ENCODE measurements at places on chromosomes 12 and 14.

DNA sequence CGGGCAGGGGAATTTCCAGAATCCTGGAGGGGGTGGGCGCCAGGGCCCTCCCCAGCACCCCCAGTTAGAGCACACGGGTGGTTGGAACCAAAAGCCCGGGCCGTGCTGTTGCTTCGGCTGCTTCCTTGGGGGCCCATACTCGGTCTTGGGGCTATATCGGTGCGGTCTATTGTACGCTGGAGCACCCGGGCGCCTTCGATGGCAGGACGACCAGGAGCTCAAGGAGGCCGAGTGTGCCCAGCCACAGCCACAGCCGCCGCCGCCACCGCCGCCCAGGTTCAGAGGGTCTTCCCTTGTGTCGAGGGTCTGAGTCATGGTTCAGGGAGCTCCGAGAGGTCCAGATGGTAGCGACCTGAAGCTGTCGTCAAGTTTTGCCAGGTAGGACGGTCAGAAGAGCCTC, 548 bp downstream of the CCER1 start:
- no peak for DNase-seq

DNA sequence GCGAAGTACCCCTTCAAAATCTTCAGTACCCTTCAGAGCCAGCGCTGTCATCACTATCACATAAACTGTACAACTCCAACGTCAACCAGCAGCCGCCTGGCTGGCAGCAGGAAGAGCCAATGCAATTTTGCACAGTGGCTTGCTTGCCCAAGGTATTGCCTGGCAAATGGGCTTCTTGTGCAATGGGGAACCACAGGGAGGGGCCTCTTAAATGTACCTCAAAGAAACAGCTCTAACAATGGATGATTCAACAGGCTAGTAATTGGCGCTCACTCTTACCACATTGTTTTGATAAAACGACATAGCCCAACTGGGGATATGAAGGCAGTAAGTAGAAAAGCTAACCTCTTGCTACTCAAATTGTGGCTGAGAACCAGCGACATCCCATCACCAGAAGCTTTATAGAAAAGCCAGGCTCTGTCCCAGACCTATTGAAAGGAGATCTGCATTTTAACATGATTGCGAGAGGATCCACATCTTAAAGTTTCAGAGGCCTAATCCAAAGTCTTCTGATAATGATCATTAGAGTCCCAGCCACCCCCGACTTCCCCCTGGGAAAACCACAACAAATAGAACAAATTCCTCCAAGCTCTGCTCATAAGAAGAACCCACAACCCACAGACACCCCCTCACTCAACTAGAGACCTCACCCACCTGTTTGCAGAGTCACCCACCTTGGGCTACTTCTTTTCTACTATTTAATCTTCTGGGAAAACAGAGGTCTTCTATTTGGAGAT, 125.3 kb upstream of the HIF1A start:
- DNase-seq, result no peak

- no peak for DNase-seq
Measured at GRCh38 chr12:5868625-5869295, 76.3 kb downstream of the ANO2 start.

DNA sequence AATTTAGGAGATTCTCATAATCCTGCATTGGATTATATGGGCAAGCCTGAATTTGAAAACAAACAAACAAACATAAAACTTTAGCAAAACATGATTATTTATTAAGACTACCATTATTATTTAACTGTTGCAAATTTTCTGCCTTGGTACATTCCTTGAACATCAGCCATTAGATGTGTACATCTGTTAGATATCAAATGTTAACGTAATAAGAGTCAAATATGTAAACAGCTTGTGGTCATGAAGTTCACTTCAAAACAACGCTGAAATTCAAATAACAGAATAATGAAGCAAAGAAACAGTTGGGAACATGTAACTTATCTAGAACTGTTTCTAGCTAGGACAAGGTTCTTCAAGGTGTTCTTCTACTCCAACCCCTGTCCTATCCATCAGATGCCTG, 14.3 kb upstream of the TMX1 start:
- no peak for DNase-seq

- no peak for DNase-seq
Measured at GRCh38 chr14:53692885-53693284, 263.7 kb downstream of the BMP4 start.

GRCh38 chr14:68921666-68922065, 57.4 kb downstream of the ACTN1 start:
- no peak for DNase-seq

DNA sequence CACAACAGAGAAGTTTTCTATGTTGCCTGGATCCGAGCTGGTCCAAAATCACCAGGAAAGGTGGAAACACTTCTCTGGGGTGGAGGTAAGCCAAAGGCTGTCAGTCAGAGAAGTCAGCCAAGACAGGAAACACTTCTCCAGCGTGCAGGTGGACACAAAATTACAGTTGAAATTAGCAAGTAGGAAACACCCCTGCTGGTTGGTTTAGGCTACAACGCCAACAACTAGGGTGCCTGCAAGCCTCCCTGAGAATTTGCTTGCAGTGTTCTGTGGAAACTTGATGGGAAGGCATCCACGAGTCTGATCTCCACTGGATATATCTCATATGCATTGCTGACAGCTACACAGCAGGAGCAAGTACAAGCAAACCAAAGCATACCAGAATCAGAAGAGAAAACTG, 600.5 kb downstream of the RERGL start:
- DNase-seq, result no peak
